ENCODE measurements at places on chromosomes 1 and 21.

- no peak for DNase-seq
Measured at GRCh38 chr1:12183095-12183794, 16.5 kb downstream of the TNFRSF1B start.

DNA sequence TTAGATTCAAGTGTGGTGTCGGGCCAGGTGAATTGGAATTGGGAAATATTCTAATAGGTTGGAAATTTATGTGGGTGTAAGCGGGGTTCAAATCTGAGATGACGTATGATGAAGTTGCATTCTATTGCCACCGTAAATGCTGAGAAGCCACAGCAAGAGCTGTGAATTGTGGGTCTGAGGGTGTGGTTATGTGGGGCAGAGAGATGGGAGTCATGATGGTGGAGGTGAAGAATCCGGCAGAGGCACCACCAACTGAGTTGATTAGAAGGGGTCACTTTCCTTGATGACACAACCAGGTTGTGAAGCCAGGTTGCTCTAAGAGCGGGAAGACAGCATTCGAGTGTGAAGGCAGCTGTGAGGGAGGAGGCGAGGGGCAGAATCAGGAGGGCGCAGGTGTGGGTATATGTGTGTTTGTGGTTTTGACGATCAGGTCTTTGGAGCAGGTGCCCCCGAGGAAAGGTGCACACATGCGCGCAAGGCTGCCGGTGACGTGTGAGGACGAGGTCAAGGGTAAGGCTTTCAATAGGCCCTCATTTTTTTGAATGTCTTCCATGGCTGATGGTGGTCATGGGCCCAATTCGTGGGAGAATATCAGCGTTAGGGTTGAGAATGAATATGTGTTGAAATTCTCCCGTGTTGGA, 18.7 kb downstream of the LRRC3 start:
- no peak for DNase-seq

- DNase-seq: no peak
Measured at GRCh38 chr1:6100861-6101783, 55.4 kb downstream of the KCNAB2 start.

- DNase-seq: no peak
Measured at GRCh38 chr1:165697491-165697880, 876 bp downstream of the ALDH9A1 start.

DNA sequence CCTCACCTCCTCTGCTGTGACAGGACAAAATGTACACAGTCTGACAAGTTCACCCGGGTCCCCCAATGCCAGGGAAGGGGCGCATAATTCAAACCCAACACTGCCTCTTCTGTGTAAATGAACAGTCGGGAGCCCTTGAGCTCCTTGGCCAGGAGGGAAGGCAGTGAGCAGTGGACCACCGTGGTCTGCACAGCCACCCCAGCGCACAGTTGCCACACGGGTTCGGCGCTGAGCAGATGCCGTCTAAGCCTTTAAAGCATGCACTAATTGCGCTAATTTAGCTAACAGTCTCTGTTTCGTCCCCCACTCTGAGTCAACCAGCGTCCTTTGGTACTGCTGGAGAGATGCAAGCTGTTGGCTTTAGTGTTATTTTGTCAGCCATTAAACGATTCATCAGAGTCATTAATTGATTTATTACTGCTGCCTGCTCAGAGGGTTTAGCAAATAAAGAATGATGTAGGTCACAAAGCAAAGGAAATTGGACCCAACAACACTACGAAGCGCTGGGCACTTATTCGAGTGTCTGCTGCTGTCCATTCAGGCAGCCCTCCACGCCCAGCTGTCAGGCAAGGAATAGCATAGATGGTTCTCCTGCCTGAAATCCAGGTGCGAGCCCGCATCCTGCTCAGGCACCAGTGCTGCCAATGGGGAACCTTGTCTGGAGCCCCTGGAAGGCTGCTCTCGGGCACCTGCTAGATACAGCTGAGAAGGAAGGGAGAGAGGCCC, 91.5 kb downstream of the MRPL37 start:
- DNase-seq: no peak

DNA sequence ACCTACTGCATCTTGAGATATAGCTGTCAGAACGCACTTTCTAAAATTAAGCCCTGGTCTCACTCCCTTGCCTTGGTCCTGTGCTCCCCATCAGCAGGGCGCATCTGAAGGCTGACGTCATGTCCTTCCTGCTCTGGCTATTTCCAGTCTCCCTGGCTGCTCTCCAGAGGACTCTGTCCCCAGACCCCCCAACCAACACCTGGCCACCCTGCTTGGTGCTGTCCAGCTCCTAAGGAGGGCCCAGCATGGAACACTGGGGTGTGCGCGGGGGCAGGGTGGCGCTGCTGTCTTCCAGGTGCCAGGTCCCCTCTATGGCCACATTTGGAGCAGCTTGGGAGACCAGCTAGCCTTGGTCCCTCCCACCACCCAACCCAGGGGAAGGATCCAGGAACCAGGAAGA, 8.3 kb downstream of the TNNT2 start:
- DNase-seq: no peak

DNA sequence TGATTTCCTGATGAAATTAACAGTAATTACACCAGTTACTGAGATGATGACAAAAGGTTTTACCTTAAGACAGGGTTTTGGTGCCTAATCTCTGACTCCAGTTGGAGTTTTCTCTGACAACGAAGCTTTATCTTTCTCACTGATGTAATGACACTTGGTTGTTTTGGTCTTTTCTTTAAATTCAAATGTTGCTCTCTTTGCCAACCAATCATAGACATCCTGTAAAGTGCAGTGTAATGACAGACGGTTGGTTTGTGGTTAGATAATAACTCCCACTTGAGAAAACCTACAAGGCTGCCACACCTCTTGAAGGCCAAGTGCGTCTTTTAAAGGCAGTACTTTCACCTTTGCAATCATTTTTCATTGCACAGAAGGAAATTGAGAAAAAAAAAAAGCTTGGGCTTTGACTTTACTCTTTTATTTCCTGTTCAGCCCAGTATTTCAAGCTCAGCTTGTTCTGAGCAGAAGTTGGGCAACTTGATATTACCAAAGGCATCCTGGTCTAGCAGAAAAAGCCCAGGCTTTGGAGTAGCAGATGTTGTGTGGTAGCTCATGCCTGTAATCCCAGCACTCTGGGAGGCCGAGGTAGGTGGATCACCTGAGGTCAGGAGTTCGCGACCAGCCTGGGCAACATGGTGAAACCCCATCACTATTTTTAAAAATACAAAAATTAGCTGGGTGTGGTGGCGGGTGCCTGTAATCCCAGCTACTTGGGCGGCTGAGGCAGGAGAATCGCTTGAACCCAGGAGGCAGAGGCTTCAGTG, 14.9 kb downstream of the PDIK1L start:
- DNase-seq: no peak

DNA sequence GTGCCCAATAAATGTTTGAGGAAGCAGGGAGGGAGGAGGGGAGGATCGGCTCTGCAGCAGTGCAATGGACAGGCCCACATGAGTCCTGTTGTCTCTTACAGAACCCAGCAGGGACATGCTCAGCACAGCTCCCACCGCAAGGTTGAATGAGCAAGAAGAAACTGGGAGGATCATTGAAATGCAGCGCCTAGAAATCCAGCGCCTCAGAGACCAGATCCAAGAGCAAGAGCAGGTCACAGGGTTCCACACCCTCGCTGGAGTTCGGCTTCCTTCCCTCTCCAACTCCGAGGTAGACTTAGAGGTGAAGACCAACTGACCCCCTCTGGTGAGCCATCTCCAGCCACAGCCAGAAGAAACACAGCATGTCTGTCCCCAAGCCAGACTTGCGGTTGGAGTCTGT, 15.9 kb upstream of the TMEM125 start:
- DNase-seq: no peak

GRCh38 chr21:26965907-26966581, 844 bp downstream of the ADAMTS5 start:
- DNase-seq: no peak

- DNase-seq: no peak
Measured at GRCh38 chr1:233343262-233343661, 15.7 kb downstream of the MAP3K21 start.

GRCh38 chr1:2386636-2387611, 4.4 kb downstream of the MORN1 start:
- DNase-seq: no peak

GRCh38 chr1:17643861-17644703, 104.6 kb downstream of the ARHGEF10L start:
- no peak for DNase-seq

DNA sequence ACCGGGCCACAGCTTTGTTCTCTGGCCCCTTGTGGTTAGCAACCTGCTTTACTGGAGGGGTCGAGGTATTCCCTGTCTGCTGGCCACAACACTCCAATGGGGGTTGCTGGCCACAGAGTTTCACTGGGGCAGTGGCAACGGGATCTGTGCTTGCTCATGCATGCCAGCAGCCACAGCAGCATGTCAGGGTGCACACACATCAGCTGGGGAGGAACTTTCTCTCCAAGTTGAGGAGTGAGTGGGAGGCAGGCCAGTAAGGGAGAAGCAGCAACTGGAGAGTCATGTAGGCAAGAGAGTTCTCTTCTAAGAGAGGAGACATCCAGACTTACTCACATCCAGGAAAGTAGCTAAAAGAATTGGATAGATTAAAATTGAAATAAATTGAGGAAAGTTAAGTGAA, 38.0 kb downstream of the SAMD13 start:
- no peak for DNase-seq

GRCh38 chr21:45493401-45494001, 48.7 kb downstream of the SLC19A1 start:
- no peak for DNase-seq

GRCh38 chr1:228139406-228139930, 611 bp upstream of the GUK1 start:
- DNase-seq: no peak

DNA sequence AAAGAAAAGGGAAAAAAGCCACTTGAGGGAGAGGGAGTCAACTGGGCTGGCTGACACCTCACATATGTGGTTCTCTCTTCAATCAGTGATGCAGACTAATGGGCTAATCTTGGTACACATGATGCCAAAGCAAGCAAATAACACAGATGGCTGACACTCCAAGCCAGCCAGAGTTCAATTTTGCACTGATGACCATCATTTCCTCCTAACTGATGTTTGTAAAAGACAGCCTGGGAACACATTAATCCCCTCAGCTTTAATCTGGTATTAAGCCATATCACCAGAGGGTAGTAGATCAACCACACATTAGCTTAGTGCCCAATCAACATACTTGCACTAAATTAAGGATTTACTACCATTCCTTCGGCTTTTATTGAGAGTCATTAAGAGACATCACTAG, 2.8 kb downstream of the VPS72 start:
- no peak for DNase-seq

DNA sequence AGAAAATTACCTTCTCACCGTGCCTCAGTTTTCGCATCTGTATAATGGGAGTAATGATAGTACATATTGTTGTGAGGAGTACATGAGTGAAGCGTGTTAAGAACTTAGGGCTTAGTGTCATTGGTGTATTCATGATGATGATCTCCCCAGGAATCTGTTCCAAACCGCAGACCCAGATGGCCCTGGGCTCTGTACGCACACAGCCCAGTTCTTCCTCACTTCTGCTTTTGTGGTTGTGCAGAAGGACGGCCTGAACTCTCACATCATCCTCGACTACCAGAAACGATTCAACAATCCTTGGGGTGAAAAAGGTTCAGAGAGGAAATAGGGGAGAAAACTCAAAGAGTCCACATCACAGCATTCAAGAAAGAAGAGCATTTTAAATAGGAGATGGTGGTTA, 323.0 kb downstream of the CAMTA1 start:
- DNase-seq: no peak

DNA sequence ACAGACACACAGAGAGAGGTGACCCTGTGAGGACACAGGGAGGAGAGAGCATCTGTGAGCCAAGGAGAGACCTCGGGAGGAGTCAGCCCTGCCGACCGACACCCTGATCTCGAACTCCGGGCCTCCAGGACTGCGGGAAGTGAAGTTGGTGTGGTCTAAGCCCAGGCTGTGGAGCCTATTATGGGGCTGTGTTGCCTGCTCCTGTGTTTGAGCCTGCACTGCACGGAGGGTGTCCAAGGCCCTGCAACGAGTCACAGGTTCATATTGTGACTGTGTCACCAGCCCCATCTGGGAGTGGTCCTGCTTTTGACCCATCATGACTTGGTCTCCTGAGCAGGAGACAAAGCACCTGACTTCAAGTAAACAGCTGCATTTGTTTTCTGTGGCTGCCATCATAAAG, 186.0 kb upstream of the AJAP1 start:
- no peak for DNase-seq

DNA sequence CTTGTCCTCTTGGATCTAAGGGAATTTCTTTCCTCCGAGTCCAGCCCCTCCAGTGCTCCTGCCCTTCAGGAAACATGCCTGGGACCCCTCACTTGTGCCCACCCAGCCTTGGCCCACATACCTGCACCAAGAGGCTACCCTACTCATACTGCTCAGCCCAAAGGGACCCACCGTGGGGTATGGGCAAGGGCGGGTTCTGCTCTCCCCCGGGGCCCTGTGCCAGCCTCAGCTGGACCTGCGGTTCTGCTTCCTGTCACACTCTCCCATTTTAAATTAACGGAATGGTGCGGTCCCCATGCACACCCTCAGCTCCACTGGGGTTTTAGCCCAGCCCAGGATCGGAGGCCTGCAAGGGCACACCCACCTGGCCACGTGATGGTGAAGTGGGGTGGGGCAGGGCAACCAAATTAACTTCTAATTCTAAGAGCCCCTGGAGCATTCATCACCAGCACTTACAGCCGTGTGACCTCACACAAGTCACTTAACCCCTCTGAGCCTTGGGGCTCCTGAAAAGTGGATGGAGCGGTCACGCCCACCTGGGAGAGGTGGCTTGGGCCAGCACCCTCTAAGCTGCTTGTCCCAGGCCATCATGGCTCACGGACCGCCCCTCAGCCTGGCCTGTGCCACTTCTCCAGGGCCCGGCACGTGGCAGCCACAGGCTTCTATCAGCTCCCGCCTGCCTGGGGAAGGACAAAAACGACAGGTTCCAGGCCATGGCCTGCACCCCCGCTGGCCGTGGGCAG, 28.3 kb downstream of the TP73 start:
- DNase-seq: no peak

DNA sequence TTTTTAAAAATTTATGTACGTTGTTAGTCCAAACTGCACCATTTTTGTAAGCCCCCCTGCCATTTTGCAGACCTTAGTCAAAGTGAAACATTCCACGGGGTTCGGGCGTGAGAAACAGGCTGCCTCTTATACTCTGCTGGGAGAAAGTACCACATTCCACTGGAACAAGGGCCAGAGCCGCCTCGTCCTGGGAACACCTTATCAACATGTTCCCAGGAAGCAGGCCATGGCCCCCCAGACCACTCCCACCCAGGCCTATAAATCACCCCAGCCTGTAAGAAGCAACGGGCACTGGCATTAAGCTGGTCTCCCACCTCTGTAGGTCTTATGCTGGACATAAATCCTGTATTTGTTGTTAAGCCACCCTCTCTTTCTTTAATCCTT, 854 bp upstream of the ZRANB2 start:
- DNase-seq: no peak
